ENCODE measurements at places on chromosomes 11 and 22.

DNA sequence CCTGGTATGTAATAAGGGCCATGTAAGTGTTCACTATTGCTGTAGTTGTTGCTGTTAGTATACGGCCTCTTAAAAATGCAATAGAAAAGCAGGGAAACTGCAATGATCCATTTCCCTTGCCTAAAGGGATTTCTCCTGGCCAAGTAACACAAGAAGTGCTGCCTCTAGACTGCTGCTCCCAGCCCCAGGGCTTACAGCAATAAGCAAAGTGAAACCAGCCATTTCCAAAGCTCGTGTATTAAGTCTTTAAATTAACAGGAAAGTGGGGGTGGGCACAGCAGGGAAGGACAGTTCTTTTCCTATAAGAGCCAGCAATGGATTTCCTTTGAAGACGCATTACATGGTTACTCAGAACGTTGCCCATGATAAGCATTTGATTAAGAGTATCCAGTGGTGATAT, 36.9 kb upstream of the WT1 start:
- DNase-seq: no peak
- no peak overlapping the region for H3K27ac ChIP-seq
- no peaks in the 10 kb centered on the region for H3K27me3 ChIP-seq
- H3K4me1 ChIP-seq: no peaks in the 10 kb centered on the region
- no peaks in the 10 kb centered on the region for H3K36me3 ChIP-seq

GRCh38 chr11:34358258-34358727, 483 bp upstream of the ABTB2 start:
- DNase-seq: peak; percentile 59
- H3K27ac ChIP-seq: no peak overlapping the region
- H3K36me3 ChIP-seq: no peaks in the 10 kb centered on the region
- 0 out of 2 replicates have a peak, but pooled peaks cover 4% of the 10 kb centered on the region for H3K27me3 ChIP-seq
- H3K4me3 ChIP-seq: peak overlapping the region; percentile 28

GRCh38 chr11:5504403-5504921, 5.3 kb downstream of the UBQLN3 start:
- no peaks in the 10 kb centered on the region for H3K4me1 ChIP-seq
- H3K4me3 ChIP-seq: no peak overlapping the region
- no peak for DNase-seq
- peaks cover 23% of the 10 kb centered on the region for H3K27me3 ChIP-seq
- H3K36me3 ChIP-seq: no peaks in the 10 kb centered on the region

GRCh38 chr11:69657456-69657910, 16.5 kb downstream of the CCND1 start:
- DNase-seq: peak; percentile 59
- H3K27ac ChIP-seq: peak overlapping the region; percentile 12
- H3K4me3 ChIP-seq: no peak overlapping the region
- no peaks in the 10 kb centered on the region for H3K27me3 ChIP-seq
- peaks cover 52% of the 10 kb centered on the region for H3K4me1 ChIP-seq

GRCh38 chr11:55324500-55324899, 18.5 kb upstream of the OR4A16 start:
- no peak overlapping the region for H3K27ac ChIP-seq
- H3K4me3 ChIP-seq: no peak overlapping the region
- no peak for DNase-seq
- H3K27me3 ChIP-seq: no peaks in the 10 kb centered on the region
- no peaks in the 10 kb centered on the region for H3K36me3 ChIP-seq

- DNase-seq: no peak
- H3K36me3 ChIP-seq: no peaks in the 10 kb centered on the region
- no peak overlapping the region for H3K27ac ChIP-seq
- H3K4me1 ChIP-seq: no peaks in the 10 kb centered on the region
- H3K4me3 ChIP-seq: no peak overlapping the region
These were observed 92.5 kb upstream of the PRDM11 start for GRCh38 chr11:45053736-45054446.

- no peak overlapping the region for H3K4me3 ChIP-seq
- no peaks in the 10 kb centered on the region for H3K27me3 ChIP-seq
- no peaks in the 10 kb centered on the region for H3K4me1 ChIP-seq
- H3K36me3 ChIP-seq: no peaks in the 10 kb centered on the region
These were observed 94.1 kb downstream of the USP35 start for GRCh38 chr11:78282821-78283220.

- H3K4me3 ChIP-seq: no peak overlapping the region
- H3K36me3 ChIP-seq: no peaks in the 10 kb centered on the region
- peaks cover 36% of the 10 kb centered on the region for H3K4me1 ChIP-seq
- H3K27me3 ChIP-seq: no peaks in the 10 kb centered on the region
These were observed 124.4 kb downstream of the CTTN start for GRCh38 chr11:70522593-70523311.

DNA sequence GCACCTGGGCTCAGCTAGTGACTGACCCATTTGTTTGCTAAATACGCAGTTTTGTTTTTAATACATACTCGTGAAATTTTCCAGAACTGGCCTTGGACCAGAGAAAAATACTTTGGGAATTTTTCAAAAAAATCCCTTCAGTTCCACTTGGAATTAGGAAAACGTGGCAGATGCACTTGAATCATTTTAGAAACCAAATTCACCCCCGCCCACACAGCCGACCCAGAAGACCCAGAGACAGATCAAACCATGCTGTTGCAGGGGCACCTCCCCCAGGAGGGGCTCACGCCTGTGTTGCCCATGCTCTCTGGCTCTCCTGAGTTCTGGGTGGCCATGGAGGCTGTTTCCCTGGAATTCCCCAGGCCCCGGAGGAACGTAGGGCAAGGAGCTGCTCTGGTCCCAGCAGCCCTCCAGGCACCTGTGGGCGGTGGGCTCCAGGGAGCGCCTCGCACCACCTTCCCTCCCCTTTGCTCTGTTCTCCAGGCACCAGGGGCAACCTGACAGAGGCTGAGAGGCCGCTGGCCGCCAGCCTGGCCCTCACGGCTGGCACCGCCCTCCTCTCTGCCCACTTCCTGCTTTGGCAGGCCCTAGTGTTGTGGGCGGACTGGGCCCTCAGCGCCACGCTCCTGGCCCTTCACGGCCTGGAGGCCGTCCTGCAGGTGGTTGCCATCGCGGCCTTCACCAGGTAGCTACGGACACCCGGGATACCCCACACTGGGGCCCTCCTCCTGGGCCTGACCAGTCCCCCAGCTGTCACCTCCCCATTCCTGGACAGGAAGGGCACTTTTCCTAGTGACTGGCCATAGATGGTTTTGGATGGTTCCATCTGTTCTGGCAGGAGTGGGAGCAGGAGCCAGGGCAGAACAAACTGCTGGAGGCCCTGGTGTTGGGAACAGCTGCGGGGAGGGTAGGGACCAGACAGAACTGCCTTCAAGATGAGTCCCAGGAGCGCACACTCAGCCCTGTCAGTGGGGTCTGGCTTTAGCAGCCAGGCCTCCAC, 3.3 kb upstream of the EPS8L2 start:
- H3K27me3 ChIP-seq: no peaks in the 10 kb centered on the region
- H3K4me3 ChIP-seq: no peak overlapping the region
- no peak overlapping the region for H3K27ac ChIP-seq
- H3K4me1 ChIP-seq: no peaks in the 10 kb centered on the region
- no peaks in the 10 kb centered on the region for H3K36me3 ChIP-seq

DNA sequence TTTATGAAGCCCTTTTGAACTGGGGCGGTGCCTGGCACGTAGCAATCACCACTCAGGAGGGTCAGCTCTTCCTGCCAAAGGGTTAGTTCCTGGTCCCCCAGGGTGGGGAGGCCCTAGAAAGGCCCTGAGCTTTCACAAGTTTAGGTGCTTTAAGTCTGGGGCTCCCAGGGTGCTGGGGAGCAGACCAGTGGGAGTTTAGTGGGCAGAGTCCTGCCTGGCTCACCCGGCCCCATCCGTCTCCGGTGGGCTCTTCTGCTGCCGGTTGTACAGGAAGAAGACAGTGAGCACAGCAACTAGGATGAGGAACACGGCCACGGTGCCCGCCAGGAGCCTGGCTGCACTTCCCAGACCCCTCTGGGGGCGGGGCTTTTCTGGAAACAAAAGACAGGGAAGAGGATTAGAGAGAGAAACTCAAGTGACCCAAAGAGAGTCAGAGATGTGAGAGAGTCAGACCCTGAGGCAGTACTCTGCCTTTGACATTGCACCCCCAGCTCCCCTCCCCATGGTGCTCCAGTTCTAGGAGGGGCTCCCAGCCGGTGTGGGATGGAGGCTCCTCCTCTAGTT, 89.3 kb downstream of the NECTIN1 start:
- H3K4me1 ChIP-seq: no peaks in the 10 kb centered on the region
- H3K4me3 ChIP-seq: no peak overlapping the region
- H3K36me3 ChIP-seq: no peaks in the 10 kb centered on the region
- H3K27ac ChIP-seq: no peak overlapping the region
- DNase-seq: no peak
- H3K27me3 ChIP-seq: no peaks in the 10 kb centered on the region

GRCh38 chr11:33461369-33462125, 204.4 kb downstream of the HIPK3 start:
- H3K4me3 ChIP-seq: no peak overlapping the region
- no peaks in the 10 kb centered on the region for H3K4me1 ChIP-seq
- no peaks in the 10 kb centered on the region for H3K27me3 ChIP-seq
- H3K36me3 ChIP-seq: no peaks in the 10 kb centered on the region
- no peak overlapping the region for H3K27ac ChIP-seq

GRCh38 chr22:23764899-23765881, 2.4 kb downstream of the C22orf15 start:
- no peak overlapping the region for H3K4me3 ChIP-seq
- H3K27ac ChIP-seq: no peak overlapping the region
- no peaks in the 10 kb centered on the region for H3K27me3 ChIP-seq
- no peak for DNase-seq
- H3K4me1 ChIP-seq: peaks cover 47% of the 10 kb centered on the region

DNA sequence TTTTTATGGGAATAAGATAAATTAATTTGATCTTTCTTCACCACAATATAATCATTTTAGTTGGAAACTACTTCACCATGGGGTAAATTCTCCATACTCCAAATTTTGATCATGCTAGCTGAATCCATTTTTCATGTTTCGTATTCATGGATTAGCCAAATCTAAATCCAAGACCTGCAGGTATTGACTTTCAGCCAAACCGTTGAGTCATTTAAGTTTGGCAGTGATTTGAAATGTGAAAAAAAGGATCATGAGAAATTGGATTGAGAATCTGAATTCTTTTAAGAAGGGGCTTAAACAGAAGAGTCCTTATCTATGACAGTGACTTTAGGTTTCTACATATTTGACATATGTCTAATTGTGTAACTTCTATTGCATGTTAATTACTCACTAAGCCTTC, 5.3 kb downstream of the GAS2 start:
- peaks cover 36% of the 10 kb centered on the region for H3K27me3 ChIP-seq
- no peak for DNase-seq
- no peaks in the 10 kb centered on the region for H3K36me3 ChIP-seq

GRCh38 chr22:19577422-19577966, 53.3 kb upstream of the CLDN5 start:
- peaks cover 31% of the 10 kb centered on the region for H3K4me1 ChIP-seq
- H3K27ac ChIP-seq: peak overlapping the region; percentile 65
- peaks cover 2% of the 10 kb centered on the region for H3K27me3 ChIP-seq
- DNase-seq: no peak
- no peak overlapping the region for H3K4me3 ChIP-seq

- H3K27me3 ChIP-seq: no peaks in the 10 kb centered on the region
- H3K36me3 ChIP-seq: peaks cover 17% of the 10 kb centered on the region
- H3K4me1 ChIP-seq: peaks cover 9% of the 10 kb centered on the region
- no peak for DNase-seq
- H3K27ac ChIP-seq: no peak overlapping the region
- no peak overlapping the region for H3K4me3 ChIP-seq
These were observed 24.1 kb downstream of the RELT start for GRCh38 chr11:73400293-73400692.

- no peak for DNase-seq
- H3K4me1 ChIP-seq: no peaks in the 10 kb centered on the region
These were observed 49.2 kb downstream of the APOL5 start for GRCh38 chr22:35766654-35767580.

GRCh38 chr11:1150769-1151365, 6.9 kb upstream of the MUC5AC start:
- H3K4me3 ChIP-seq: no peak overlapping the region
- no peaks in the 10 kb centered on the region for H3K36me3 ChIP-seq
- peak overlapping the region; percentile 98 for H3K27ac ChIP-seq
- peaks cover 42% of the 10 kb centered on the region for H3K4me1 ChIP-seq
- no peaks in the 10 kb centered on the region for H3K27me3 ChIP-seq

DNA sequence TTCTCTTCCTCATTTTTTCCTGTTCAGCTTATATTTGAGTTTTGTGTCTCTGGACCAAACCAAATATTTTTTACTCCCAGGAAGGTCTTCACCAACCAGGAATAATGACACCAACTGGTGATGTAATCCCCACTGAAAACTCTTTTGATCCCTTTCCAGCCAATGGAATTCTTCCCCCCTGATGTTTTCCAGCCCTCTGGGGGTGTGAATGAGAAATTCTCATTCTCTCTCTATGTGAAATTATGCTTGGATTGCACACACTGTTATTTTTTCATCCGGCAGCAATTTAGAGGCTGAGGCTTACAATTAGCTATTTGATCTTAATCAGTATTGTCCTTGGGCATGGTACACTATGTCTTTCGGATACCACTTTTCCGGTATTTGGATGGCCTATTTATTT, 39.5 kb upstream of the SLC1A2 start:
- H3K27me3 ChIP-seq: no peaks in the 10 kb centered on the region
- H3K4me1 ChIP-seq: no peaks in the 10 kb centered on the region
- H3K36me3 ChIP-seq: peaks cover 3% of the 10 kb centered on the region
- H3K27ac ChIP-seq: no peak overlapping the region
- H3K4me3 ChIP-seq: no peak overlapping the region
- DNase-seq: no peak

GRCh38 chr22:39098026-39098425, 982 bp downstream of the APOBEC3H start:
- H3K4me3 ChIP-seq: no peak overlapping the region
- H3K4me1 ChIP-seq: peaks cover 6% of the 10 kb centered on the region
- no peak overlapping the region for H3K27ac ChIP-seq
- H3K27me3 ChIP-seq: no peaks in the 10 kb centered on the region

- no peak overlapping the region for H3K27ac ChIP-seq
- 0 out of 2 replicates have a peak, but pooled peaks cover 3% of the 10 kb centered on the region for H3K4me1 ChIP-seq
- DNase-seq: no peak
- no peaks in the 10 kb centered on the region for H3K36me3 ChIP-seq
These were observed 4.5 kb downstream of the MAJIN start for GRCh38 chr11:64967375-64967774.

DNA sequence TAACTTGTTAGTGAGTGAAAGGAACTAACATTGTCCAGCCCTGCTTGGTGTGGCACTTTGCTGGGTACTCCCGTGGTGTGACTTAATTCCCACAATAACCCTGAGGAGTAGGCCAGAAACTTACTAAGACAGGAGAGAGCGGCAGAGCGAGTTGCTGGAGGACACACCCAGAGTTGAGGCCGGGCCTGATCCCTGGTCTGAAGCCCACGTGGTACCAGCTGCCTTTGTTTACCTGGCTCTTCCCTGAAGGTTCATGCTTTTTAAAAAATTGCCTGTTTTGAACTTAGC, 594 bp downstream of the MPST start:
- H3K36me3 ChIP-seq: peaks cover 9% of the 10 kb centered on the region
- peak overlapping the region; percentile 97 for H3K4me3 ChIP-seq
- H3K27me3 ChIP-seq: no peaks in the 10 kb centered on the region

- H3K27me3 ChIP-seq: no peaks in the 10 kb centered on the region
- 0 out of 2 replicates have a peak, but pooled peaks cover 3% of the 10 kb centered on the region for H3K4me1 ChIP-seq
- no peak overlapping the region for H3K27ac ChIP-seq
These were observed 48.8 kb downstream of the MCHR1 start for GRCh38 chr22:40727964-40728615.

GRCh38 chr11:123564221-123564620, 90.2 kb downstream of the SCN3B start:
- no peaks in the 10 kb centered on the region for H3K36me3 ChIP-seq
- no peaks in the 10 kb centered on the region for H3K27me3 ChIP-seq
- no peak for DNase-seq
- peaks cover 23% of the 10 kb centered on the region for H3K4me1 ChIP-seq

Measured in SJSA1 (cell line).